Thyroid gland (tissue), 4 donors: ENCODE measurements at places on chromosomes 16 and 17. TPM values are rescaled to one million over a fixed set of nuclear protein-coding genes. Genes with fewer than 3 reads are reported as not detected.

The RHBDF1 gene
- 20.4 TPM for total RNA-seq

The RAC3 gene
- 16.4 TPM for total RNA-seq

The PMP22 gene
- total RNA-seq = 61.0 TPM

The GRB7 gene
- total RNA-seq = 14.0 TPM

The CLEC3A gene
- total RNA-seq = not detected

The ZFP3 gene
- 14.1 TPM for total RNA-seq

The KRTAP3-2 gene
- not detected for total RNA-seq

DNA sequence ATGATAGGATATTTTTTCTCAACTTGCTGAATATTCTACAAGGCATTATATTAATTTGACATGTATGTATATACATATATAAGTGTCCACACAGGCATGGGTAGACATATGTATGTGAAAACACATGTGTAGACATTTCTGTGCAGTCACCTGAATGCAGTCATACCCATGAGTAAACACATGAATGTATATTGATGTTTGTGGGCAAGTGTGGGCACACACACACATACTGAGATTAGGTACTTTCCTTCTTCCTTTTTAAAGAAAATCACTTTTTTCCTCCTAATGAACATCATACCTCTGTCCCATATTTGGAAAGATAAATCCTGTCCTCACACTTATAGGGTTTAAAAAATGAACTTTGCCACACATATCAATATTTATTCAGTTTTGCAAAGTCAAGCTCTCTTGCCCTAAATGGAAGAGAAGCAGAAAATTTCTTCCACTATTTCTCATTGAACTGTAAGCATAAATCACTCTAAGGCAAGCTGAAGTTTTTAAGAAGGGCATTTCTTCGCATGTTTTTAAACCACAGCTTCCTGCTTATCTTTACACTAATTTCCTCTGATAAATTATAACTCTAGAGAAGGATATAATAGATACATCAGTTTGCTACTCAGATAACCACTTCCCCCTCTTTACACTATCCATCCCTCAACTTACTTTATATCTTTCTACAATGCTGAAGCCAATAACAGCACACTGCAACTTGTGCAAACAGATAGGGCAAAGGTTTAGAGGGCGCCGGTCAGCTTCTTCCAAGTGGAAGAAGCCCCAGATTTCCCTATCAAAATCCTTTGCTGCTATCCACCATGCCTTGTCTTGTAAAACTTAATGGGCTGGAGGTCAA is 49.6 kb upstream of the LRRC37A3 start:
- no peak for DNase-seq

DNA sequence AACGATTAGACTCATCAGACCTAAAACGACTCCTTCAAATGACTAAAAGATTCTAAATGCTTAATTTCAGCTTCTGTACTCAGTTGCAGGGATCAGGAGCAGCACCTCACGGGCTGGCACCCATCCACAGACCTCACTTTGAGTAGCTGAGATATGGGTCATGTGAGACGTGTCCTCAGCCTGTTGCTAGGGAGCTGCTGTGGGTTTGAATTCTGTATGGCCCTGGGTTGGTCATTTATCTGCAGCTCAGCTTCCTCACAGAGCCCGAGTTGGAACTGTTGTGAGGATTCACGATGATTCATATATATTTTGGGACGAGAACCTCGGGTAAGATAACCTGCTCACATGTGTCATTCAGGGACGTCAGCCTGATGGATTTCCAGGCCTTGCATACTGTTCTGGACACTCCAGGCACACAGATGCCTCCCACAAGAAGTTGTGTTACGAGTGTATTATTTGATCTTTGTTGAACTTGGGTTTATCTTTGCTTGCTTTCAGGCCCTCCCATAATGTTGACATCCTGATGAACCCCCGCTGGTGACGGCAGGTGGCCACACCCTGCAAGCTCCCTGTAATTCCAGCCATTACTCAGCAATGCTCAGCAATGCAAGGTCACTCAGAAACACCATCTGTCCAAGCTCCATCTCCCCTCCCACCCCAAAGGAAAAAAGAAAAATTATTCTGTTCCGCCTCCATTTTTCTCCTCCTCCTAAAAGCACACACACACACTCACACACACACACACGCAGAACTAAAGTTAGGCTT is 137.6 kb downstream of the RBFOX3 start:
- DNase-seq = no peak

GRCh38 chr17:34571428-34572130 is 7.8 kb upstream of the TMEM132E start:
- DNase-seq = peak; percentile 66

DNA sequence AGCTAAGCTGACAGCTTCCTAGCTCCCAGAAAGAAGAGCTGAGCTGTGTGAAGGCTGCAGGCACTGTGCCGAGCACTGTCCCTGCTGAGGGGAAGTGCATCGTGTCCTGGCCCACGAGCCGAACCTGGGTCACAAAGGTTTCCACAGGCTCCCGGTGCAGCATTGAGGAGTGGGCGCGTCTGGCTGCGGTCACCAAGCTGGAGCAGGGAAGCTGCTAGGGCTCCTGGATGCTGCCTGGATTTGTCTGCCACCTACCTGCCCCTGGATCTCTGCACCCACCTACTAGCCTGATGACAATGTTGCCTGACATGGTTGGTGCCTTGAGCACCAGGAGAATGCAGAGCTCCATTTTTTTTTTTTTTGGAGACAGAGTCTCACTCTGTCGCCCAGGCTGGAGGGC is 6.5 kb upstream of the SRRM2 start:
- no peak for DNase-seq

- DNase-seq = no peak
Observed at GRCh38 chr16:52538511-52538910, 8.4 kb downstream of the TOX3 start.

GRCh38 chr16:50308237-50308965 is 42.0 kb downstream of the ADCY7 start:
- DNase-seq = no peak

GRCh38 chr17:69505740-69506139 is 91.2 kb downstream of the MAP2K6 start:
- DNase-seq = no peak

- no peak for DNase-seq
Observed at GRCh38 chr16:1081734-1082265, 9.3 kb downstream of the SSTR5 start.

GRCh38 chr16:21713549-21714368 is 50.0 kb downstream of the OTOA start:
- DNase-seq = no peak

DNA sequence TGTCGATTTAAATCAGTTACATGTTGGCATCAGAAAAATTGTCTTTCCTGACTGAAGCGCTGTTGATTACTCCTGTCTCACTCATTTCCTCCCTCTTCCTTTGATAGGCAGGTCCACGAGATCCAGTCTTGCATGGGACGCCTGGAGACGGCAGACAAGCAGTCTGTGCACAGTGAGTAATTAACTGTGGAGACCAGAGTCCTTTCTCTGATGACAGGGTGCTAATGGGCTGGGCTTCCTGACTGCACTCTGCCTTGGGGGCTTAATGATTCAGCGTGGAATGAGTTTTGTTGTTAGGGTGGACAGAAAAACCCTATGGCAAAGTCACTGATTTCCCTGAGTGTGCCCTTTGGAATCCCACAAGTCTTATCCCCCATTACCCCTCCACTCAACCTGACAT is 6.5 kb downstream of the GOSR2 start:
- DNase-seq = no peak

DNA sequence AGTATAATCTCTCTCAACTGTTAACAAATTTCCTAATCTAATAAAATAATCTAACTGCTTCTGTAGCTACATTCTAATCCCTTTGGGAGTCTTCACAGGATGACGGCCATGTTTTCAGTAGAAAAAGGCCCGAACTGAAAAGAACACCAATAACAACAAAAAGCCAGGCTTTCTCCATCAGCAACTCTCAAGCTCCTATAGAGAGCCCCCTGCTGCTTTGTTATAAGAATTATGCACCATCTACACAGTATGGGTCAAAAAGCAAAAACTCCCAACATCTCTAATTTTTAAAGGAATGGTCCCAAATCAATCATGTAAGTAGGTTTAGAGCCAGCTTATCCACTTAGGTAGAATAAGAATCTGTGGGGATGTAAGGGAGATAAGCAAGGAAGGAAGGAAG is 163.6 kb upstream of the C17orf78 start:
- no peak for DNase-seq

DNA sequence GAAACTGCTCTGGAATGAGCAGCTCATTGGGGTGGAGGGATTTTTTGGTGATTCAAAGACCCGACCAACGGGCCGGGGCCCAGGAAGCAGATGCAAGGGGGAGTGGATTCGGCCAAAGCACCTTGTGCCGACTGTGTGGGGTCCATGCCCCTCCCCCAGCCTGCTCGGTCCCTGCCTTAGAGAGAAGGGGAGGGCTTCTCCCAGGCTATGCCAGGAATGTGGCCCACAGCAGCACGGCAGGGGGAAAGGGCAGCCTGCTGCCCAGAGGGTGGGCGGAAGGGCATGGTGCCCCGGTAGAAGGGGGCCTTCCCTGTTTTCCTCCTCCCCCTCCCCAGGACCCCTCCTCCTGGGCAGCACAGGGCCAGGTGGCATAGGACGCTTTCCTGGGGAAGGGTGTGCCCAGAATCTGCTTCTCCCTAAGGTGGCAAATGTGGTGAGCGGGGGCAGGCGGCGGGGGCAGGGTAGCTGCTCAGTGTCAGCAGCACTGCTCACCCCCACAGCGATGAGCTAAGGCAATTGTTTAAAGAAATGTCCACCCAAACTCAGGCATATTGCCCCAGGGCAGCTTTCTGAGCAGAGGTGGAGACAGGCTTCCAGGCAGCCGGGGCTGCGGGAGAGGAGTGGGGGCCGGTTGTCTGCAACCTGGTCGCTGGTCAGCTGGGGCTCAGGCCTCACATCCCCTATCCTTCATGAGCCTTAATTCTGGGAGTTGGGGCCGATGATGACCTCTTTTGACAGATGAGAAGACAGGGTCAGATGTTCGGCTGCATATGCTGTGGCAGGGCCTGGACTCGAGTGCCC is 33.9 kb upstream of the MLKL start:
- no peak for DNase-seq

DNA sequence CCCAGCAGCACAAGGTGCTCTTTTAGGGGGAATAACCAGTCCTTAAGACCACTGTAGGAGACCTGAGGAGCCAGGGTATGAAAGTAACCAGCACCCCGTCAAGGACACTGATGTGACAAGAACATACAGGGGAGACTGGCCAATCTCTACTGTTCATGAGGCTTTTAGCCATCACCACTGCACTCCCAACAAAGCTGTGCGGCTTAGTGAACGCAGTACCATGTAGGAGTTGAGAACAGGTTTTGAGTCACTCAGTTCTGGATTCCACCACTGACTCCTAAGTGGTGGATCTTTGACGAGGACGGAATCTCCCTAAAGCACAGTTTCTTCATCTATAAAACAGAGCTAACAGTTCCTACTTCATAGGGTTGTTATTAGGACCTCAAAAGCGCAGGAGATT is 26.8 kb downstream of the COG4 start:
- no peak for DNase-seq

- DNase-seq = no peak
Observed at GRCh38 chr17:35167046-35167445, 19.4 kb downstream of the UNC45B start.

DNA sequence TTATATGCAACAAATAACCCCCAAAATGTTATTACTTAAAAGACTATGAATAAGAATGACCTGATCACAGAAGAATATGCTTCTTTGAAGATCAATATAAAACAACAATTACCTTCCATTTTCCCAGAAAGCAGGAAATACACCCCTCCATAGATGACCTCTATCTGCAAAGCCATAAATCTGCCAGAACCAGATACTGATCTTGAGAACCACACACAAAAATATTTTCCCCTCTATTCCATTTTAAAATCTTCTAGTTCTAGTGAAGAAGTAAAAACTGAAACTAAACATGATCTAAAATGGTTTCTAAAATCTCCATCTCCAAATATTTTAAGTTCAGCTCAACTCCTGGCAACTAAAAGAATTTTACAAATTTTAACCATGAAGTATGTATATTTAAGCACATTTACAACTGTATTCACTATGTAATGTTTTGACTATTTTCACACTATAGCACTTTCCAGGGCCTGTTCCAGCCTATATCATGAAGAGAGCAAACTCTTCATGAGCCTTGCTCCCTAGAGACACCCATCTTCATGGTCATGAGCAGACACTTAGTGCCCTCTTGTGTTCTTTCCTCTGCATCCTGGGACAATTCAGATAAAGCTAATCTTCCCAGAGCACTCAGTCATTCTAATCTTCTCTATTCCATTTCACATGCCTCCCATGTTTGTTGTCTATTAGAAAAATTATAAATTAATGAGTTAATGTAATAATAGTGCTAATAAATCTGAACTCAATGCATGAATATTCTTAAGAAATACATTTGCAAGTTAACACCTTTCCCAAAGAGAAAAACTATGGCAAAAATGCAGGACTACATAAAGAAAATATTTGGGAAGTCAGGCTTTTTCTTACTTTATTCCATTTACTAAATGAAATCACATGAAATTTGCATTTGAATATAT is 87.0 kb downstream of the HELZ start:
- DNase-seq = no peak

GRCh38 chr16:1900452-1900774 is 17.8 kb downstream of the HS3ST6 start:
- no peak for DNase-seq

DNA sequence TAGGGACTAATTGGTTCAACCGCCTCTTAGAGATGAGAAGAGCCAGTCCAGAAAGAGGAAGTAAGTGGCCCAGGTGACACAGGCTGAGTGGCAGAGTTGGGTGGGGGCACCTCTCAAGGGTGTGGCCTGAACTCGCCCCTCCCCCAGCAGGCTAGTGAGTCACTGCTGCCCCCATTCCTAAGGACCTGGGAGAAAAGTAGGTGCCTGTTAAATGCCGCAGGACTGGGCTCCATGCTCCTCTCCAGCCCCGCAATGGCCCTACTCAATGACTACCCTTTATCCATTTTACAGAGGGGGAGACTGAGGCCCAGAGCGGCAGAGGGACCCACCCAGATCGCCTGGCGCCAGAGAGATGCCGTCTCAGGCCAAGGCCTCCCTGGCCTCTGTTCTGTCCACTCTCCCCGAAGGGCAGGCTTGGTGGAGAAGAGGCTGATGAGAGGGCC is 8.1 kb downstream of the TMEM235 start:
- DNase-seq = no peak

DNA sequence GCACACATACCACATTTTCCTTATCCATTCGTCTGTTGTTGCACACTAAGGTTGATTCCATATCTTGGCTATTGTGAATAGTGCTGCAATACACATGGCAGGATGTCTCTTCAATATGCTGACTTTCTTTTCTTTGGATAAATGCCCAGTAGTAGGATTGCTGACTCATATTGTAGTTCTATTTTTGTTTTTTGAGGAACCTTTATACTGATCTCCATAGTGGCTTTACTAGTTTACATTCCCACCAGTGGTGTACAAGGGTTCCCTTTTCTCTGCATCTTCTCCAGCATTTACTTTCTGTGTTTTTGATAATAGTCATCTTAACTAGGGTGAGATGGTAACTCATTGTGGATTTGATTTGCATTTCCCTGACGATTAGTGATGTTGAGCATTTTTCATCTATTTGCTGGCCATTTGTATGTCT is 118.1 kb downstream of the STXBP4 start:
- no peak for DNase-seq

GRCh38 chr17:56948491-56948890 is 12.4 kb downstream of the COIL start:
- DNase-seq = no peak

- no peak for DNase-seq
Observed at GRCh38 chr17:50268743-50269275, 5.5 kb upstream of the TMEM92 start.

- no peak for DNase-seq
Observed at GRCh38 chr16:89444151-89444723, 46.1 kb downstream of the ANKRD11 start.
